Stimulated activated CD4-positive, alpha-beta T cell treated with anti-CD3 and anti-CD28 coated beads, TNF-alpha, amount 100 ng/mL, for 1 hour (primary cell): ENCODE measurements at places on chromosomes 5 and 9.

DNA sequence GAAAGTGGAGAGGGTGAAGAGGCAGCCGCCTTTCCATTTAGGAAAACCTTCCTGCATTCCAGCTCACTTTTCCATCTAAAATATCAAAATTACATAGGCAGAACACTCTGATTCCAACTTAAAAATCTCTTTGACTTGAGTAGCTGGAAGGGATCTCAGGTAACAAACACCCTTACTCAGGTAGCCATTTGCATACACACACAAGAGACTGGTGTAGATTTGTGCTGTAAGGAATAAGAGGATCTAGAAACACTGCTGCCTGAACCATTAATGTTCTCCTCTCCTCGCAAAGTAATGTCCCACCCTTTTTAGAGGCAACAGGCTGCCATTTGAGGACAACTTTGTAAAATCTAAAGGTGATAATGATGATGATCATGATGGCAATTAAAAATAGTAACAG is 53.5 kb downstream of the BNC2 start:
- DNase-seq: no peak

- DNase-seq: no peak
These were observed 18.1 kb upstream of the ARRDC3 start for GRCh38 chr5:91401175-91401574.

GRCh38 chr5:38463634-38464521 is 92.6 kb downstream of the LIFR start:
- no peak for DNase-seq

DNA sequence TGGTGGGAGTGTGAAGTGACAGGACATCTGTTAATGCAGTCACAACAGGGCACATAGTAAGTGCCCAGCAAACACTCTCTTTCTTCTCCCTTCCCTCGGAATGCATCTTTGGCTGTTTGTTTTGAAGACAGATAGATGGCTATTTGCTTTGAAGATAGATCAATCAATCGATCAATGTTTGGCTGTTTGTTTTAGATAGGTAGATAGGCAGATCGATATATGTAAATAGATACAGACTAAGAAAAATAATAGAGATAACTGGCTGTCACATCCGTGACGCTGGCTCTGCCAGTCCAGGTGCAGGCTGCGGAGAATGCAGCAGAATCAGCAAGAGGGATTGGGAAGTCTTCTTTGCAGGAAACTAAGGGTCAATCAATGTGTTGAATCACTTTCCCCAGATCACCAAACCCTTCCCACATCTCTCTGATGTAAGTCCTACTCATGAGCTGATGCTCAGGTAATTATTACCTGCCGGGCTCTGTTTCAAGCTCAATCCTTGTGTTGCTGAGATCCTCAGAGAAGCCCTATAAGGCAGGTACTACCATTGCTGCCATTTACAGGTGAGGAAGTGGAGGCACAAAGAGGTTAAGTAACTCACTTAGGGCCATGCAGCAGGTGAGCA is 60.8 kb downstream of the ERGIC1 start:
- DNase-seq: no peak

GRCh38 chr5:6734243-6734700 is 21.0 kb downstream of the TENT4A start:
- DNase-seq: no peak

DNA sequence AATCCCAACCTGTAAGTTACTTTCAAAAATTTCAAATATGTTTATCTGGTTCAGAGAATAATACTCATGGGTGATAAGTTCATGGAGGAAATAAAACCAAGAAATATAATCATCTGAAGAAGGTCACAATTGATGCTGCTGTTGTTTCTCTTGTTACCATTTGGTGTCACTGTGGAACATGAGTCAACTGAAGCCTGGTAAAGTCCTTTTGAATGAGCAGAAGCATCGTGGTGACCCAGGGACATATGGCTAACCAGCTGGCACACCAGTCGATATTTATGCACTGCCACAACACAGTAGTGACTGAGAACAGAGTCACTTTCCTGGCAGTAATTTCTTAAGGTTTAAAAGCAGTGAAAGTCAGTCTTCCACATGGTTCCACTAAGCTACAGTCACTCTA is 612.9 kb upstream of the TLE4 start:
- no peak for DNase-seq

DNA sequence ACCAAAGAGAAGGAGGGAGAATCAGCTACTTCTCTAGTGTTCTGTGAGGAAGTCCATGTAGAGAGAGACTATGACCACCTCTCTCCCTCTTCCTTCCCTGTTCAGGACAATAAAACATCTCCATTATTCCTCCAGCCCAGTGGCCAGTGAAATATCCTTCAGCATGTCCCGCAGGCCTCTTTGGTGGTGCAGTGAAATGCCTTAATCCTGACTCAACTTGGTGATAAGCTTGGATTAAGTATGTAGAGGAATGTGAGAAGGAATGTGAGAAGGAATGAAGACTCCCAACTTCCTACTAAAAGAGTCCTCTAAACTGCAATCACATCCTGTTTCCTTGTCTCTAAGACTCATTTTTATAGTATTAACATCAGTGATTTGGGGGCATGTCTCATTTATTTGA is 167.3 kb downstream of the TRPM3 start:
- DNase-seq: no peak

DNA sequence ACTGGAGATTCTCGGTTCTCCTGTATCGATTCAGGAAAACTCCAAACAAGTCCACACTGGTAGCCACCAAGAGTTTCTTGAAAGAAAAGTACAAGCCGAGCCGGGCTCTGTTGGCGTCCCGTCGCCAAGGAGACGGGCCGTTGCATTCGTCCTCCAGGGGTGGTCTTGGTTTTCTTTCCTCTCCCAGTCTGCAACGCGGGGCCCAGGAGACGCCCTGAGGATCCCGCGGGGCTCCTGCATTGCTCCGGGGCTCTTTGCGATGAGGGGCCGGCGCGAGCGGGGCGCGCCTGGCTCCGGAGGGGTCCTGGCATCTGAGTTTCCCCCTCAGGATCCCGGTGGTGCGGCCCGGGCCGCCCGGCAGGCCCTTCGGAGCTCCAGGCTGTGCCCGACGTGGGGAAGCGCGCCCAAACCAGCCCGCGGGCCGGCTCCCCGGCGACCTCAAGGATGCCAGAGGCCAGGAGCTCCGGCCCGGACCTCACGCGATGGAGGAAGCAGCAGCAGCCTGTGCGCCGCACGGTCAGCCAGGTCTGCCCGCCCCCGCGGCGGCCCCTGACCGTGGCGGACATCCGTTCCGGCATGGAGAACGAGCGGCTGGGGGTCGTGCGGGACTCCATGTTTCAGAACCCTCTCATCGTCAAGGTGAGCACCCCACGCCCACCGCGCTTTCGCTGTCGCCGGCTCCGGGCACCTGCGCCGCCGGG is at the start of gene CFAP77:
Gene CFAP77 (plus strand): TSS at position 384 of the 701 bp plus-strand sequence. CDS start 61 bp downstream, at position 445.
- DNase-seq: peak; percentile 27

DNA sequence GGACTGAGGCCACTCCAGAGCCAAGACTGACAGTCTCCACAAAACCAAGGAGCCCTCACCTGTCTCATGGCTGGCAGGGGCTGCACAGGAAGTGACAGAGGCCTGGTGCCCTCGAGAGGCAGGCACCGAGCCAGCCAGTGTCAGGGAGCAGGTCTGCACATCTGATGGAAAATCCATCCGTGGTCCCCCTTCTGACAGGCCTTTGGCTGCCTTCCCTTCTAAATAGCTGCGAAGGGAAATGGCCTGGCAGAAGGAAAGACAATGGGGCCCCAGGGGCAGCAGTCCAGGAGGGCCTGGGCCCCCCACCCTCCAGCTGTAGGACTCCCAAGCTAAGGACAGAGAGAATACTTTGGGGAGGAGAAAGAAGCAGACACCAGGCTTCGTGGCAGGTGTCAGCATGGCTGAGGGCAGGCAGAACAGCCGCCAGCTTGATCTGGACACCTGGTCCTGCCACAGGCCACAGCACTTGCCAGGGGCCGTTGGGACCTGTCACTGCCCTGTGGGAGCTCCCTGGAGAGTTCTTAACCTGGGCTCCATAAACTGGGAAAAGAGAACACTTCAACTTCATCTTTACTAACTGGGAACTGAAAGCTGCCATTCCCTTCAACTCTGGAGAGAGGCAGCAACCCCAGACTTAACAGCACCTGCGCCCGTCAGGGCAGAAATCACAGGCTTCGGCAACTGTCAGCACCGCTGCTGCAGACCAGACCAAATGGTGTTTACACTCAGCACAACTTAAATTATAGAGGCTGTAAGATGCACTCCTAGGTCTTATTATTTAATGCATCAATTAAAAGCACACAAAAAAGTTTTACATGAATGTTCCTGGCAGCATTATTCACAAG is 22.0 kb downstream of the ADAMTS2 start:
- no peak for DNase-seq

DNA sequence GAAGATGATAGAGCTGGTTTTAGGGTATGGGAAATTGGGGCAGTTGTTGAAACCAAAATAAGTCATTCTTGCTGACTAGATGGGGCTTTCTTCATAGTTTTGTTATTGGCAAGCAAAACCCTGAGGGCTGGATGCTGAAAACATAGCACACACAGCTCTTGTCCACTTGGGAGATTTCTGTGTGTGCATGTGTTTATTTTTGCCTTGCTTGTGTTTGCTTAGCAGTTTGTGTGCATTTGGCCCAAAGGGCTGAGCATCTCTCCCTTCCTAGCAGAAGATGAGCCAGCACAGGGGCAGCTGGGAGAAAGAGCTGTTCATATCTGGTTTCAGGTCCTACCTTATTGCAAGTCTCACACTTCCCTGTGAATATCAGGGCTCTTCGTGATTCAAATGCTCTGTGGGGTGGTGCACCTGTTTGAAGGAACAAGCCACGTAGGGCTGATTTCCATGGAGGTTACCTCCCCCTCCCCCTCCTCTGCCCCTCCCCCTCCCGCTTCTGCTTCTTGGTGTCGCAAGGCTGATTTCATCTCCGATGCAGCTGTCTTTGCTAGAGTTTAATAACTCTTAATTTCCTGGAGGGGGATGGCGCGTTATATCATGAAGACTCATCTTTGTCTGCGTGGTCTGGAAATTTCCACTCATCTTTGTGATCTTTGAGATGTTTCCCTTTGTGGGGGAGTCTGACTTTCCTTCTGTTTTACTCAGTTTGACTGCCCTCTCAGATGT is 296.5 kb downstream of the ARHGAP26 start:
- DNase-seq: peak; percentile 8

GRCh38 chr5:33423018-33423630 is 17.6 kb upstream of the TARS1 start:
- DNase-seq: no peak

- DNase-seq: no peak
These were observed 71.2 kb upstream of the PARP8 start for GRCh38 chr5:50595199-50595598.

- no peak for DNase-seq
These were observed 27.2 kb upstream of the FCN1 start for GRCh38 chr9:134944916-134945315.

- DNase-seq: no peak
These were observed 56.7 kb downstream of the MAPKAP1 start for GRCh38 chr9:125650271-125650737.

GRCh38 chr9:14170973-14171596 is 142.9 kb downstream of the NFIB start:
- DNase-seq: no peak

DNA sequence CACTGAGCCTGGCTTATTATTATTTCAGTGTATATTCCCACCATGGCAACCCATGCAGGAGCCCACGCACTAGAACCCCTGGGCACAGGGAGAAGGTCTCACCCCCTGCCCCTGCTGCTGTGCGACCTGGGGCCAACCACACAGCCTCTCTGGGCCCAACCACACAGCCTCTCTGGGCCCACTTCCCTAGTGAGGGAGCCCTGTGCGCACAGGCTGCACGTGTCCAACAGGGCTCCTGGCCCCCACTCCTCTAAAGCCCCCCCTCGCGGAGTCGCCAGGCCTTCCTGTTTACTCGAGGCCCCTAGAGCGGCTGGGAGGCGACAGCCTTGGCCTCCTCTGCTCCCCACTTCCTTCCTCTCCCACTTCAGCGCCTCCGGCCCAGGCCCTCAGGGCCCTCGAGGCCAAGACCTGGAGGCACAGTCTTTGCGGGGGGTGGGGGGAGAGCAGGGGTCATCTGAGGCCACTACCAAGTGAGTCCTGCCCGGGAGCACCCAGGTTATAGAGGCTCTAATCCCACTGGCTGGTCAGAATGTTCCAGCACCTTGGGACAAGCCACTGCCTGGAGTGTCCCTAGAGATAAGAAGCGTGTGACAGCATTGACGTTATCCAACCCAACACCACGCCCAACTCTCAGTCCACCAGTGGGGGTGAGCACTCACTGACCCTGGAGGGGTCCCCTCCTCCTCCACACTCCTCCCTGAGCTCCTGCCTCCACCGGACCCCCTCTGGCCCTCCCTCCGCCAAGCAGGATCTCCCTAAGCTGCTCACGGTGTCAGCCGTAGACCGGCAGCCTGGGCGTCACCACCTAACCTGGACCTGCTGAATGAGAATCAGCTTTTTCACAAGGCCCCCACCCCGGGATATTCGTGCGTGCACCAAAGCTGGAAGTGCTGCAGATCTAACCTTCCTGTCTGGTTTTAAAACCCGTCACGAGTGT is 7.9 kb upstream of the ENG start:
- peak; percentile 22 for DNase-seq

DNA sequence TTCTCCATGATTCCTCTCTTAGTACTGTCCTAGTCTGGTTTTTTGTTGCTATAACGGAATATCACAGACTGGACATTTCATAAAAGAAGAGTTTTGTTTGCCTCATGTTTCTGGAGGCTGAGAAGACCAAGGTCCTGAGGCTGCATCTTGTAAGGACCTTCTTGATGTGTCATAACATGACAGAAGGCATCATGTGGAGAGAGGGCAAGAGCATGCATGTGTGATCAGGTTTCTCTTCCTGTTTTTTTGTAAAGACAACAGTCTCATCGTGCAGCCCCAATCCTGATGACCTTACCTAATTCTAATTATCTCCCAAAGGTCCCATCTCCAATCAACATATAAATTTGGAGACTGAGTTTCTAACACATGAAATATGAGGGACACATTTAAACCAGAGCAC is 108.4 kb downstream of the MSX2 start:
- no peak for DNase-seq
